Uterus (tissue), 4 donors: ENCODE measurements at places on chromosomes 5 and 9. TPM values are rescaled to one million over a fixed set of nuclear protein-coding genes. Genes with fewer than 3 reads are reported as not detected.

Gene IRGM
- total RNA-seq, result not detected

Gene ENG
- total RNA-seq, result 256 TPM

DNA sequence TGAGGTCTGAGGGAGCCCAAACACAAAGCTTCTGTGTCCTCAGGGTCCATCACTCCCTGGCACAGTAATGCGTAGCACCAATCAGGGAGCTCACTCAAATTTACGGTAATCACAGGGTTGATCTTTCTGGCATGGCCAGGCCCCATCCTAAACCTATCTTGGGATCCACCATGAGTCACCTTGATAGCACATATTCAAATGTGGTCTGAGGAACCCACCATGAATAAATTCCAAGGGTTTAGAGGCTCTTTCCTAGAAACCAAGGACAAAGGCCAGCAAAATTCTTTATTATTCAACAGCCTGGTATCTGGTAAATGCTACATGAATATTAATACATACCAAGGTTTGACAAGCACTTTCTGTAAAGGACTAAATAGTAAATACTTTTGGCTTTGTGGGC lies 254.5 kb downstream of the TLR4 start:
- no peaks in the 10 kb centered on the region for H3K27me3 ChIP-seq
- H3K36me3 ChIP-seq, result no peaks in the 10 kb centered on the region
- no peak overlapping the region for H3K4me3 ChIP-seq
- DNase-seq, result no peak
- no peaks in the 10 kb centered on the region for H3K4me1 ChIP-seq
- no peak overlapping the region for H3K27ac ChIP-seq

GRCh38 chr5:91367344-91367743 lies 15.8 kb downstream of the ARRDC3 start:
- no peak overlapping the region for H3K4me3 ChIP-seq
- no peaks in the 10 kb centered on the region for H3K27me3 ChIP-seq
- no peak overlapping the region for H3K27ac ChIP-seq
- DNase-seq, result no peak

DNA sequence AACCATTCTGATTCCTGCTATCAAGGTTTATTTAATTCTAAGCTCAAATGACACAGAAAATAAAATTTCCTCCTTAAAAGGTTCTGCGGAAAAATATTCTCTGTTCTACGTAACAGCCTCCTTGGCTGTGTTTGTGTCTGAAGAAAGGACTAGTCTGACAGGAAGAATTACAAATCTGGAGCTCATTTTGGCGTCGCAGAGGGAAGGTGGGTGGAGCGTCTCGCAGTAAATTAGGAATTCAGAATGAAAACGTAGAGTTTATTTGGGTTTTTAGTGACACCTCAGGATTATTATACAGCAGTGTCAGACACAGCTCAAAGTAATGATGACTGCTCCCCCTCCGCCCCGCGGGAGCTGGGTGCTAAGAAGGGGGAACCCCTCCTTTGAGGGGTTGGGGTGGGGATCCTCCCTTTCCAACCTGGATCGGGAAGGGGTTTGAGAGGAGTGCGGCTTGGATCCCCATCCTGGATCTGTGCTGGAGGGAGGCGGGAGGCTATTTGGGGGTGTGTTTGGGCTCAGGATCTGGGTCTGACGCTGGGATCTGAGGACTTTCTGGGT lies 933 bp upstream of the TGFBR1 start:
- H3K27ac ChIP-seq, result peak overlapping the region; percentile 94
- no peaks in the 10 kb centered on the region for H3K4me1 ChIP-seq

DNA sequence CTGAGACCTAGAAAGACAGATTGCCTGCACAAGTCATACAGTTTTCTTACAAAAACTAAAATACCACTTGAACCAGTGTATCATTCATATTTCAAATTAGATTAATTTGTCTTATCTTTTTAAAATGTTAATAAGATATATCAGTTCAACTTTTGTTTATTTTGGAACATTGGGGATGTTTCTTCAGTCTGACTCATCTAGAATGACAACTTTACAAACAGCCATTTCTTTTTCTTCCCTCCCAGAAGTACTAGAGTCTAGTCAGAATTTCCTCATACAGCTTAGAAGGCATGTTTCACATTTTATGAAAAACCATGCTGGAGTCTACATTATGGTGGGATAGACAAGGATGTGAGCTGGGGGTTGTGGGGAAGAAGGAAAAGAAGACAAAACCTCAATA lies 262.5 kb downstream of the NFIB start:
- H3K4me3 ChIP-seq, result no peak overlapping the region
- no peak overlapping the region for H3K27ac ChIP-seq
- DNase-seq, result no peak
- no peaks in the 10 kb centered on the region for H3K4me1 ChIP-seq
- H3K27me3 ChIP-seq, result no peaks in the 10 kb centered on the region

Gene PTPA
- 107 TPM for total RNA-seq

- no peaks in the 10 kb centered on the region for H3K27me3 ChIP-seq
- H3K27ac ChIP-seq, result no peak overlapping the region
- H3K4me1 ChIP-seq, result peaks cover 2% of the 10 kb centered on the region
- DNase-seq, result peak; percentile 65
These were observed 1.9 kb upstream of the SPDL1 start for GRCh38 chr5:169581580-169582227.
